ENCODE measurements at places on chromosomes 12 and 14. TPM values are rescaled to one million over a fixed set of nuclear protein-coding genes. Genes with fewer than 3 reads are reported as not detected.

The RAD9B gene
- 0.44 TPM for total RNA-seq

DNA sequence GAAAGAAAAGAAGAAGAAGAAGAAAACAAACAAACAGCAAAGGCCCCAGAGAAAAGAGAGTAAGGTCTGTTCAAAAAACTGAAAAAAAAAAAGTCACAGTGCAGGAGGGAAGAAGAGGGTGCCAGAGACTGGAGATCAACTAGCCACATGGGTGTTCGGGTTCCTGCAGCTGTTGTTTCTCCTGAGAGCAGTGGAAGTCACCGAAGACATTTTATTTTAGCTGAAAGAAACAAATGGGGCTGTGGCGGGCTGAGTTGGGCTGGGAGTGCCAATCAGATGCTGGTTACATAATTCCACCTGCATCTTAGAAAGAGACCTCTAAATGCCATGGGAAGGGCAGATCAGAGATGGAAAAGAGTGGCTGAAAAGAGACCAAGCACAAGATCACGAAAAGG is 33.9 kb downstream of the ACTN1 start:
- no peak for ATAC-seq

DNA sequence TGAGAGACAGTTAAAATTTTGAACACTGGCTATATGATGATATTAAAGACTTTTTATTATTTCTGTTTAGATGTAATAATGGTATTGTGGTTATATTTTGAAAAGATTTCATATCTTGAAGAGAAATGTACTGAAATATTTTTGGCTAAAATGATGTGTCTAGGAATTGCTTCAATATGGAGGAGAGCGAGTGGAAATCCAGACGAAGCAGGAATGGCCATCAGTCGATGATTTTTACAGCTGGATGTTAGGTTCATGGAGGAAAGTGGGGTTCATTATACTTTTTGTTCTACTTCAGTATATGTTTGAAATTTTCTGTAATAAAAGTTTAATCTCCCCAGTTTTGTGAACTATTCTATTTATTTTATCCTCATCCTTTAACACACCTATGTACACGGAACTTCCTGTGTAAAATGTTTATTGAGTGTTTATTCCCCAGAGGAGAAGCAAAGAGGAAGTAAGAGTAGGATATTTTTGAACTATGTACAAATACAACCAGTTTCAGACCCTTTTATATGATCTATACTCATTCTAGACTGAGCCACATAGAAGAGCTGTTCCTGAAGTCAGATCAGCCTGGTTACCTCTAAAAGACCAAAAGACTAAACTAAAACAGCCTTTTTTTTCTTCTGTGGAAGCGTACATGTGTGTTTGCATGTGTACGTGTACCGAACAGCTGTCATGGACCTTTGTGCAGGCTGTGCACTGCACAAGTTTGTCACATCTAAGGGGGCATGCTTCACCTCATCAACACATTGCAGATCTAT is 211.0 kb upstream of the NUDT4 start:
- ATAC-seq = no peak

DNA sequence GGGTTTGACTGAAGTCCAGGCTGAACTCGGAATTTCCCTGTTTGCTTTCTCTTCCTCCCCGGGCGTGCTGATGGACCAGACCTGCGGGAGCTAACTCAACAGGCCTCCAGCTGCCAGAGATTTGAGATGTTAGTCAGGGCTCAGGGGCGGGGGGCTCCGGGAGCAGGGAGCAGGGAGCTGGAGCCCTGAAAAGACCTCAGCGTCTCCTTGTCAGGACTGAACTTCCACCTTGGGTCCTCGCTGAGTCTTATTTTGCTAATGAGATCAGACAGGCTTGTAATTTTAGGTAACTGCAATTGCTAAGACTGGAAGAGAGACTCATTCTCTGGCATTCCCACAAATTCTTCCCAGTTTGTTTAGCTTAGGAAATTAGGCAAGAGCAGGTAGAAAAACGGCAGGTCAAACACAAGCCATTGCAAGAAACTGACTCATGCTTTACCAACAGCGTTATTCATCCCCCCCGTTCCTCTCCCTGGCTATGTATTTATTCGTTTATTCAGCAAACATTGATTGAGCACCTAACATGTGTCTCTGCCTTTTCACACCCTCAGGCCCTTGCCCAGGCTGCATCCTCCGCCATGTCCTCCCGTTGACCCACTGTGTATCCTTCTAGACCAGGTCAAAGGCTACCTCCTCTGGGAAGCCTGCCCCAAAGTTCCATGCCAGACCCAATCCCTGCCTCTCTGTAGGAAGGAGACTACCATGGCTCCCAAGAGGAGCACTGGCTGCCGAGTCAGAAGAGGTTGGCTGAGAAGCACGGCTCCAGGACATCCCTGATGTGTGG is 80.4 kb upstream of the DIO3 start:
- peak; percentile 77 for ATAC-seq

The YEATS4 gene
- 12.5 TPM for total RNA-seq

The KRT6A gene
- 18,870 TPM for total RNA-seq

The AGAP2 gene
- 0.64 TPM for total RNA-seq

Data from esophagus mucosa (tissue), 1 donor.